EH (cell line): ENCODE measurements at places on chromosomes 5 and 9.

GRCh38 chr5:35248843-35249780 is 18.8 kb upstream of the PRLR start:
- peak; percentile 11 for DNase-seq

DNA sequence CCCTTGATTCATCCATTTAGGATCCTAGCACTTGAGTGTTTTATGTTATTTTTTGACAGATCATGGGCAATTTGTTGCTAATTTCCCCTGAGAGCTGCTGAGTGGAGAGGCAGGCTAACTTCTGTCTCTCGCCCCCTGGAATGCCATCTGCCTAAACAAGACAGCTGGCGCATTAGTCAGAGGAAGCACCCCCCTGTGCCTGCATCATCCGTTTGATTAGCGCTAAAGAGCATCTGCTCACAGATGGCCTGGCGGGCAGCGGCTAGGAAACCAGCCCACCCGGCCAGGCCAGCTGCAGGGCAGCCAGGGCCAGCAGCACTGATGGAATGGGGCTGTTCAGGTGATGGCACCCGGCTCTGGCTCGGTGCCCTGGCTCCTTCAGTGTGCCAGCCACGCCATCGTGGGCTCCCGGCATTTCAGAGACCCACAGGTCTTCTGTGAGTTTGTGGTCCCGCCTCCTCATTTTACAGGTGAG is 22.9 kb upstream of the ASS1 start:
- DNase-seq = peak; percentile 91

- DNase-seq = peak; percentile 16
These were observed 400.0 kb downstream of the ARRDC3 start for GRCh38 chr5:90983148-90983547.

DNA sequence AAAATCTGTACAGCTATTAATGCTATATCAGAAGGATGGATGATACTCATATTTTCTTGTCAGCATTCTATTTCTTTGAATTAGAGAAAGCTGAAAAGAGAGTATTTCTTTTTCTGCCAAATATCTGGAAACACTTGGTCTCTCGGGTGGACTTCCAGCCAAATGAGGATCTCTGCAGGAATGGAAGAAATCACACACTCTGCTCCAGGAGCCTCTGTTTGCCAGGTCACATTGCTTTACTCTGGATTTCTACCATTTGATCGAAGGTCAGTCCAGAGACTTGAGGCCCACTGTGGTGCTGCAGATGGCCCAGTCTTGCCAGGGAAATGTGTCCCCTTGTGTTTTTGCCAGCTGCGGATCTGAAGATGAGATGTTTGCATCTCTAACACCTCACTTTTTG is 154.1 kb downstream of the PCSK1 start:
- no peak for DNase-seq

DNA sequence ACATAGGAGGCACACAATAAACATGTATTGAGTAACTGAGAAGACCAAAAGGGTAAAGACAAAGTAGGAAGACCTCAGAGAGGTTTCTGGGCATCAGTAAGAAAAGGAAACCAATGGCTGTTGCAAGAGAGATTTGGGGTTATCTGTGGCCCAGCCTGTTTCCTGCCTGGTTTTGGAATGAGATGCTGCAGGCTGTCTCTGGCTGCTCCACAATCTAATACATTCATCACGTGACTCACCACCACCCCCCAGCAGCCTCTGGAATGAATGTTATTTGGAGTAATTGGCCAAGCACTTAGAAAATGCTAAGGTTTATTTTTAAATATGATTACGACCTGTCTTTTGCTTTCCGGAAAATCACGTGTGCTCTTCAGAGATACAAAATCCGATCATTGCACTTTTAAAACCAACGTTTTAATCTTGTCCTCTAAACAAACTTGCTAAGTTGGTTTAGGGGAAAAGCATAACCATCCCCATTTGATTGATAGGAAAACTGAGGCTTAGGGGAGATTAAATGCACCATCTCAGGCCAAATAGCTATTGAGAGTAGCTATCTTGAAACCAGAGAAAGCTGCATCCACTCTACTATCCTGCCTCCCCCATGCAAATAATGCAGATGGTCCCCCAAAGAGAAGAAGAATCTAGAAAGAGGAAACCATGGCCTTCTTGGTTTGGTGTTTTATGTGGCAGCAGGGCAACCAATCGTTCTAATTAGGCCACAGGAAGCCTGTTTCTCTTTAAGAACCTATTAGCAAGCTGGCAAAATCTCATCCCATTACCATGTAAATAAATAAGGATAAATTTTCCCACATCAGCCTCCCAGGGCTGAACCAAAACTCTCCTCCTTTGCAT is 151.8 kb upstream of the ADRA1B start:
- peak; percentile 98 for DNase-seq

DNA sequence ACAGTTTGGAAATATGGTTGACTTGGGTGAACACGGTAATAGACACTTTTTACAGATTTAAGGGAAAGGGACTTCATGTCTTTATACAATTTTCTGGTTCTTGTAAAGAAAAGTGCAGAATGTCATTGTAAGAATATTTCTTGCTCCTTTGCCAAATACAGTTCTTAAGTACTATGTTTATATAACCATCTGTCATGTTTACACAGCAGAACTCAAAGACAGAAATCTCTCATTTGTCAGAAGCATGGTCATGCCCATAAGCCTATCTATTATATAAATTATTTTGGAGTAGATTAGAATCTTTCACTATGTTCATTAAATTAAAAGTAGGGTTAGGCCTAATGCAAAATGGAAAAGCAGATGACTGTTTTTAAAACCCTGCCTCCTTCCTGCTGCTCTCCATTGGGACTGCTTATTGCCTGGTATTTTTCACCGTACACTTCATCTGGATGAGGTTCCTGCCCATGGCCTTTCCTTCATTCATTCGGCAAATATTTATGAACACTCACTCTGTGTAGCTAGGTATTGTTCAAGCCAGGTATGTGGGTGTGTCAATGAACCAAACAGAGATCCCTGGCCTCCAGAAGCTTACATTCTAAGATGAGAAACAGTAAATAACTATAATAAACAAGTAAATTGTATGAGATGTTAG is 558.1 kb downstream of the NR2F1-AS1 start:
- DNase-seq = peak; percentile 48

DNA sequence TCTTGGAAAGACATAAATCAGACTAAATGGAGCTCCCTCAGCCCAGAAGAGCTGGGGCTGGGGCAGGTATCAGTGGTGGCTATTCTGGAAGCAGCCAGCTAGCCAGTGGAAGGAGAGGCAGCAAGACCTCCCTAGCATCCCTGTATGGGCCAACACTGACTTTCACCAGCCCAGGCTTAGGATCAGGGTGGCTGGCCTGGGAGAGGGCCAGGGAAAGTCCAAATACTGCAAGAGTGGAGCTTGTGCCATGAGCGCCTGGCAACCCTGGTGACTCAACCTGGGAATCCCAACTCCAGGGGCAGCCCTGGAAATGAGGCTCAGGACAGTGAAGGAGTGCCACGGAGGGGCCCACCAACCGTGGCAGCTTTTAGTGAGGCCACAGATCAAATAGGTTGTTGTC is 7.6 kb upstream of the IRF1 start:
- DNase-seq = peak; percentile 66
